Stomach (tissue), 19 donors: ENCODE measurements at places on chromosomes 12 and 14. TPM values are rescaled to one million over a fixed set of nuclear protein-coding genes. Genes with fewer than 3 reads are reported as not detected.
A peak's percentile ranks its signal among the peaks of the same experiment; 100 is the strongest.

SOAT2 gene
- total RNA-seq = not detected

GRCh38 chr14:99272899-99273765 is 1.1 kb upstream of the BCL11B start:
- peak; percentile 26 for DNase-seq
- H3K27ac ChIP-seq = peak overlapping the region; percentile 54
- H3K4me3 ChIP-seq = peak overlapping the region; percentile 43
- H3K4me1 ChIP-seq = peaks cover 56% of the 10 kb centered on the region
- peaks cover 36% of the 10 kb centered on the region for H3K27me3 ChIP-seq

GRCh38 chr12:69906411-69907216 is 81.6 kb downstream of the MYRFL start:
- H3K27me3 ChIP-seq = no peaks in the 10 kb centered on the region
- no peak for DNase-seq
- peaks cover 5% of the 10 kb centered on the region for H3K4me1 ChIP-seq
- no peak overlapping the region for H3K4me3 ChIP-seq

GRCh38 chr12:57124261-57124877 is 3.9 kb upstream of the LRP1 start:
- H3K27ac ChIP-seq = no peak overlapping the region
- no peak overlapping the region for H3K4me3 ChIP-seq
- H3K4me1 ChIP-seq = peaks cover 17% of the 10 kb centered on the region
- peak; percentile 92 for DNase-seq

PRIMA1 gene
- total RNA-seq = 4.8 TPM

- no peaks in the 10 kb centered on the region for H3K27me3 ChIP-seq
- no peaks in the 10 kb centered on the region for H3K4me1 ChIP-seq
- DNase-seq = no peak
- H3K4me3 ChIP-seq = no peak overlapping the region
Measured at GRCh38 chr12:41527534-41528116, 339.5 kb downstream of the PDZRN4 start.

ACTN1 gene
- 191 TPM for total RNA-seq

DNA sequence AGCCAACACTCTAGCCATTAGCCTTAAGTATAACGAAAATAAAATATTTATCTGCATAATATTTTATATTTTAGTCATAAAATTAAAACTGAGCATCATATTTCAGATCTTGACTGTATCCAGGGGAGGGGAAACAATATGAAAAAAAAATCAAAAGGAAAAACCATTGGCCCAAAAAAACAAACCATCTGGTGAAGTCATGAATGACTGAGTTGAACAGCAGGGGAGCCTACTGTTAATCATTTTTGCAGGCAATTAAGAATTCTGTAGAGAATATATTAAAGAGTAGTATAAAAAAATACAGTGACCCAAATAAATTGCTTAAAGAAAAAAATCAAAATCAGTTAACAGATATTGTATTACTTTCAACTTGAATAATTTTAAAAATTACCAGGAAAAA is 224.8 kb downstream of the C12orf50 start:
- no peak overlapping the region for H3K4me3 ChIP-seq
- no peaks in the 10 kb centered on the region for H3K27me3 ChIP-seq
- no peak overlapping the region for H3K27ac ChIP-seq
- DNase-seq = no peak

DNA sequence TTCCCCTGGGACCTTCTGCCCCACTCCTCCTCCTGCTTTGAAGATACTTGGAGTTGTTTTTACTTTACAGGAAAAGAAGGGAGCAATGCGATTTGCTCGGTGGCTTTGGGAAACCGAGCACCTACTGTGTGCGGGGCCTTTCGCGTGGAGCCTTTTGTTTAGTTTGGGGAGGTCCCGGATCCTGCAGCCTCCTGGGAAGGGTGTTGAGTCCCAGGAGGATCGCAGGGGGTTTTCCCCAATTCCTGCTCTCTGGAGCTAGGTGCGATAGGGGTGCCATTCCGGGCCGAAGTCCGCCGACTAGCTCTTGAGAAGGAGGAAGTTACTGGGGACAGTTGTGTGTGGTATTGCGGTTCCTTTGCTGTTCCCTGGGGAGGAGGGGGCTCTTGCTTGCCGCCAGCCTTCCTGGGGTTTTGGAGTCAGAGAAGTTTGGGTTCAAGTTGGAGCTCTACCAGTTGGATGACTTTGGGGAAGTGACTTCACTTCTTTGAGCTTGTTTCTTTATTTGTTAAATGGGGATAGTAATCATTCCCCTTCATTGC is 1.1 kb downstream of the BRI3BP start:
- peak overlapping the region; percentile 63 for H3K27ac ChIP-seq
- DNase-seq = peak; percentile 73
- no peaks in the 10 kb centered on the region for H3K36me3 ChIP-seq
- H3K4me1 ChIP-seq = peaks cover 18% of the 10 kb centered on the region
- H3K4me3 ChIP-seq = peak overlapping the region; percentile 61

- DNase-seq = peak; percentile 35
- H3K36me3 ChIP-seq = peaks cover 55% of the 10 kb centered on the region
- no peaks in the 10 kb centered on the region for H3K27me3 ChIP-seq
- H3K4me1 ChIP-seq = peaks cover 41% of the 10 kb centered on the region
Measured at GRCh38 chr12:52054833-52055730, 3.8 kb downstream of the NR4A1 start.

GYS2 gene
- total RNA-seq = not detected
